ENCODE measurements at places on chromosomes 7 and 10. TPM values are rescaled to one million over a fixed set of nuclear protein-coding genes. Genes with fewer than 3 reads are reported as not detected.

- no peak for DNase-seq
Observed at GRCh38 chr10:31606841-31607240, 287.8 kb downstream of the ZEB1 start.

DNA sequence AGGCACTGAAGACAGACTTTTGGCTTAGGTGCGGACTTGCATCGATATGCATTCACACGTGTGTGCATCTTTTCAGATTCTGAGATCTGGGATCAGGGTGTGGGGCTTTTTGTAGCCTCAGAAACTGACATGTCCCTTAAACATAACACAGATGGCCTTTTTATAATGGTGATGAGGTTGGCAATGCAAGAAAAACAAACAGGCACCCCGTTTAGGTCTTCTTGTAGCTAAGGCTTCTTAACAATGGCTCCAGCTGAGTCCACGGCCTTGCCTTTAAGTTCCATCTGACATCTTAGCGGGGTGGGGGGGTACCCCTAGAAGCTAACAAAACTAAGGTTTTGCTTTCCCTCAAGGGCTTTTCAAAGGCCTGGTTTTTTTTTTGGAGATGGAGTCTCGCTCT lies 146.3 kb downstream of the PRPF18 start:
- DNase-seq, result no peak

GRCh38 chr7:36157527-36158320 lies 4.7 kb downstream of the EEPD1 start:
- DNase-seq, result peak; percentile 37

DNA sequence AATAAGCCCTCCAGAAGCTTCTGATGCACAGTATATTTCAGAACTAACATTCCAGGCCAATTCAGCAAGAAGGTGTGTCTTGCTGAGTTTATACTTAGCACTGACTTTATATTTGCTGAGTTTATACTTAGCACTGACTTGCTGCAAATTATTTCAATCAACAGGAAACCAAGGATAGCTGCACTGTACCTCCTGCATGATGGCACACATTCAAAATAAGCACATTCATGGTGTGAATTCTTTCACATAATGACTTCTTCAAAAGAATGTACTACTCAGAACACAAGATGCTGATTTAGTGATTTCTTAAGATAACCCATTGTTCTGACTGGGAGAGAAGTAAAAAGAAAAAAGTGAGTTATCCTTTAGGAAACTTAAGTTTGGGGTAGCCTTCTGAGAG lies 52.0 kb downstream of the JAZF1 start:
- no peak for DNase-seq

DNA sequence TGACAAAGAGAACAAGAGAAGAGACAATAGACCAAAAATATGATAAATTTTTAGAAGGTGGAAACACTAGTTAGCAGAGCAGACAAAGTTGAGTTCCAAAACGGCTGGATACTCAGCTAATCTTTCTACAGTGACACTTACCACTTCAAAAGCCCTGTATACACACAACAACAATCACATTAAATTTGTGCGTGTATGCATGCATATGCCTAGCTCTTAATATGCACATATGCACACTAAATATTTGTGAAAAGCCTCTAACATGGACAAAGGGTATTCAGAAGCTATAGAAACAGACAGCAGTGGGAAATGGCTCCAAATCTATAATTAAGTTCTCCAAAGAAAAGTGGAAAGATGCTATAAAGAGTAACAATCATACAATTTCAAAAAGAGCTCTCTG lies 476.4 kb downstream of the HTR7 start:
- DNase-seq, result no peak

DNA sequence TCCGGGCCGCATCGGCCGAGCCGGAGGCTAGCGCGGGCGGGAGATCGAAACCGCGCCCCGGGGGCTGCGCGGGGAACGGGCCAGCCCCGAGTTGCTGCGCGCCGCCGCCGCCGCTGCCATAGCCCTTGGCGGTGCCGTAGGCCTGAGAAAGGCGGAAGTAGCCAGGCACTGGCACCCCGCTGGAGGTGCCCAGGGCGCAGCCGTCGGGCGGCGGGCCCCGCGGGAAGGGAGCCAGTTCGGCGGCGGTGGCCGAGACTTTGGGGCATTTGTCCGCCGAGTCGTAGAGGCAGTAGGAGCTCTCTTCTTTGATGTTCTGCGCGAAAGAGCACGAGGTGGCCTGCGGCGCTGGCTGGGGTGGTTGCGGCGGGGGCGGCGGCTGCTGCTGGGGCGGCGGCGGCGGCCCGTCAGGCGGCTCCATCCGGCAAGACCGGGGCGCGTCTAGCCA lies 587 bp downstream of the HOXA10 start:
- DNase-seq, result no peak

DNA sequence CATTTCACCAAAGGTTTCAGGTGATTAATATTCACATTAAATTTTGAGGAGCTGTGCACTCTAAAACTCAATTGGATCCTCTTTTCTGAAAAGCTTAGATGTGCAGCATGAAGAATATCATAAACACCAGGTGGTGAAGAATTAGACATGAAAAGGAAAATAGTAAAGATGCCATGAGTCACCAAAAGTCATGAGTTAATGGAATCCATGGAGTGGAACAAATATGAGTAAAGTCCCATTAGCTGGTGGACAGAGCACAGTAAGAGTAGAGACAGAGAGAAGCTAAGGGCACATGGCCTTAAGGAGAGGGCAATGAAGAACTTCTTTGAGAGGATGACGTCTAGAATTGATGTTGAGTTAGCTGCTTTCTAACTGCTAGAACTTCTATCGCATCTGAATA lies 271.6 kb downstream of the CSTF2T start:
- no peak for DNase-seq

DNA sequence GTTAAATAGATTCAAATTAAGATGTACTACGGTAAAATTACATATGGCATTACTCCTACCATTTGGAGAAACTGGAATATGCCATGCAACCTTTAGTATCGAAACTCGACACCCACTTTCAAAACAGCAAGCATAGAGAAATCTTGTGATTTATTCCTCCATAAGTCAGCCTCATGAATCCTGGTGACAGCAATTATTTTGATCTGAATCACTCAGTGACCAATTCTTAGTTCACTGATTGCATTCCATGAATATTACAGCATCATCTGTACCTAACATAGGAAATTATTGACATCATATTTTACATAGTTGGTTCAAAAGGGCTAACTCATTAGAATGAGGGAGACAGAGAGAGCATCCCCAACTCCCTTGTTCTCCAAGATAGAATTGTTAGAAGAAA lies 89.6 kb downstream of the CACNB2 start:
- DNase-seq, result peak; percentile 43

The SYT15 gene
- under 0.01 TPM for total RNA-seq

The VWDE gene
- 3.9 TPM for total RNA-seq

The CDNF gene
- total RNA-seq, result 1.5 TPM

The HOXA4 gene
- not detected for total RNA-seq

The PPP1R17 gene
- not detected for total RNA-seq

All from mammary epithelial cell (primary cell).